ENCODE measurements at places on chromosomes 4 and X.

DNA sequence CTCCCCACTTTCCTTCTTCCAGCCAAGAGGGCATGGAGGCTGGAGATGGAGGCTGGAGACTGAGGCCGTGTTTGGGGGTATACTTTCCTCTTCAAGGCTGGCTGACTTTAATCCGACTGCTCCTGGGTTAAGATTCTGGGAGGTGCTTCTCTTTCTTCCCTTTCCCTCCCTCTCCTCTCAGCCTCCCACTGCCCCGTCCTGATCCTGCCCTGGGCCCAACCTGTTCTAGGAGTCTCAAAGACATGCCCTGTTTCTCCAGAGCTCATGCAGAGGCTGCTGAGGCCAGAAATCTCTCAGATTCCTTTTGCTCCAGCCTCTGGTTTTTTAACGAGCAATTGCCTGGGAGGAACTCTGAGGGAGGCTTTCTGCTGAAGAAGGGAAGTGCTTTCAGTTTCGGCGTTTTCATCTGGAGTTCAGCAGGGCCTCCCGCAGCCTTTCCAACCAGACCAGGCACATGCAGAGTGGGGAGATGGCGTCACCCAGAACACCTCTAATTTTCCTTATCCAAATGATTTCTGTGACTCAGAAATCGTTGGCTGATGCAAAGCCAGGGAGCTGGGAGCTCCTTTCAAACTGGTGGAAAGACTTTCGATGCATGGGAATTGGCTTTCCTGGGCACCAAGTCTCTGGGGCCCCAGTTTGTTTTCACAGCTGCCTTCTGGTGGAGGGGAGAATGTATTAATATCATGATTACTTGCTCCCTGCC, 34.5 kb upstream of the FAM9C start:
- no peak for DNase-seq

- DNase-seq: no peak
Observed at GRCh38 chr4:163697121-163697520, 202.6 kb downstream of the TMA16 start.

- no peak for DNase-seq
Observed at GRCh38 chrX:123157586-123157985, 26.5 kb upstream of the GRIA3 start.

DNA sequence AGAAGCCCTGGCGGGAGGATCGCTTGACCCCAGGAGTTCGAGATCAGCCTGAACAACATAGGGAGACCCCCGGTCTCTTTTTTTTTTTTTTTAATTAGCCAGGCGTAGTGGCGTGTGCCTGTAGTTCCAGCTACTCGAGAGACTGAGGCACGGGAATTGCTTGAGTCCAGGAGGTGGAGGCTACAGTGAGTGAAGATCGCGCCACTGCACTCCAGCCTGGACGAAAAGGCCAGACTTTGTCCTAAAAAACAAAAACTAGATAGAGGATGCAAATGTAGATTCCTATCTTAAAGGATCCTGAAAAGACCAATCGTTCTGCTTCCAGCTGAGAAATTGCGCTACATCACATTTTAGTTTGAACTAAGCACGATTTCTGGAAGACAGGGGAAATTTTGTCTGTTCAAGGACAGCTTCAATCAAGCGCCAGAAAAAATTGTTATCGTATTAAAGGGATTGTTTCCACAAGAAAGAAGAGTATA, 627 bp upstream of the HSD17B11 start:
- DNase-seq: no peak

GRCh38 chrX:140765043-140765784, 55.7 kb downstream of the LINC00632 start:
- no peak for DNase-seq

DNA sequence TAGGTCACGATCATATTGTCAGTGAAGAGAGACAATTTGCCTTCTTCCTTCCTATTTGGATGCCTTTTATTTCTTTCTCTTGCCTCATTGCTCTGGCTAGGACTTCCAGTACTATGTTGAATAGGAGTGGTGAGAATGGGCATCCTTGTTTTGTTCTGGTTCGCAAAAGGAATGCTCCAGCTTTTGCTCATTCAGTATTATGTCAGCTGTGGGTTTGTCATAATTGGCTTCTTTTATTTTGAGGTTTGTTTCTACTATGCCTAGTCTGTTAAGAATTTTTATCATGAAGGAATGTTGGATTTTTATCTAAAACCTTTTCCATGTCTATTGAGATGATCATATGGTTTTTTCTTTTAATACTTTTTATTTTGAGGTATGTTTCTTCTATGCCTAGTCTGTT, 152.3 kb upstream of the MAD2L1 start:
- DNase-seq: no peak

GRCh38 chrX:153491918-153492317, 2.9 kb upstream of the BGN start:
- DNase-seq: no peak

DNA sequence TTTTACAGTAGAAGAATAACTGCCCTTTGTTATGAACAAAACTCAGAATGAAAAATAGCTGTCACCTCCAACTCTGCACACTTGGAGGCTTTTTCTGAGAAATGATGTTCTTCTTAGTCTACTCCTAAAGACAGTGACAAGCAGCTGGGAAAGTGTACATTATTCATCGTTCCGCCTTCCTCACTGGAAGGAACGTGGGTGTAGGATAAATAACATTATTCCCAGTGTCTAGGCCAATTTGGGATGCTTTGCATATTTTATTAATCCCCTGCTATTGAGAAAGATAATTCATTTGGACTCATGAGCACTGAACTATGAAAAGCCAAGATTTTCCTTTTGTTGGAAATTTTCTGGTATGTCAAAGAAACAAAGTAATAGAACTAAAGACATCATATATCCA, 87.8 kb downstream of the VCX2 start:
- no peak for DNase-seq

DNA sequence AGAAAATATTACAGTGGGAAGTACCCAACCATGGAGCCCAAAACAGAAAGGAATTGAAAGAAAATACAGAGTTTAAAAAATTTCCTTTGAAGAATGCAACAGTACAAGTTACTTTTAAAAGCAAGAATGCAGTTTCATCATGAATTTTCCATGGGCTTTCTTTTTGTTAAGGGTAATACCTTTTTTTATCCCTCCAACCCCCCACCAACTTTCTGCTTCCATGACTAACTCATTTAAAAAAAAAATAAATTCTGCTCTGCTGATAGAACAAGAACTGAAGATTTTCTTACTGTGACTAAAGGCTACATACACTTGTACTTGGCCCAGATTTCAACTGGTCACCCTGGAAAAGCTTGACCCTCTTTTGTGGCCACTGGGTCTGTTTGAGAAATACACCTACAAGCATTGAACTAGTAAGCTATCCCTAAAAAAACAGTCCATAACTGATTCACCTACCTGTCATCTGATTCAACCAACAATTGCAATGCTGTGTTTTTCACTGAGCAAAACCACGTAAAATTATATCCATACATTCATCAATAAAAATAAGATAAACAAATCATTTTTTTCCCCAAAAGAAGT, 214.2 kb downstream of the NSUN7 start:
- no peak for DNase-seq

- no peak for DNase-seq
Observed at GRCh38 chrX:11954176-11954575, 184.1 kb upstream of the FRMPD4 start.

- DNase-seq: no peak
Observed at GRCh38 chr4:8648296-8648695, 55.7 kb downstream of the CPZ start.

DNA sequence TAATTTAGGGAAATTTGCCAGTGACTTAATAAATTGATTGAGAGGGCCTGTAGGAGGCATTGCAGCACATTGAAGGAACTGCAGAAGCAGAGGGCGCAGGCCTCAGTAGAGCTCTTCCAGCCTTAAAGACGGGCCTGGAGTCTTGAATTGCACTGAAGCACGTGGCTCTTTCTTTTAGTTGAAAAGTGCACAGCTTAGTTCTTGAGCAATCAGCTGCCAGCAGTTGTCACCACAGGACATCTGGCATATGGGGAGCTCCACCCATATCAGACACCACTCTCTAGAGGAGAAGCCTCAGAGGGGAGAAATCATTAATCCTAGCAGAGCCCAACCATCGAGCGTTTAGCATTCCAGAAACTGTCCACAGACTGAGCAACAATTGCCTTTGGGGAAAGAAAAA, 16.0 kb upstream of the FGF16 start:
- no peak for DNase-seq

GRCh38 chr4:16072168-16072567, 11.7 kb downstream of the PROM1 start:
- DNase-seq: no peak

- DNase-seq: no peak
Observed at GRCh38 chr4:145883101-145883694, 55.4 kb downstream of the ZNF827 start.

DNA sequence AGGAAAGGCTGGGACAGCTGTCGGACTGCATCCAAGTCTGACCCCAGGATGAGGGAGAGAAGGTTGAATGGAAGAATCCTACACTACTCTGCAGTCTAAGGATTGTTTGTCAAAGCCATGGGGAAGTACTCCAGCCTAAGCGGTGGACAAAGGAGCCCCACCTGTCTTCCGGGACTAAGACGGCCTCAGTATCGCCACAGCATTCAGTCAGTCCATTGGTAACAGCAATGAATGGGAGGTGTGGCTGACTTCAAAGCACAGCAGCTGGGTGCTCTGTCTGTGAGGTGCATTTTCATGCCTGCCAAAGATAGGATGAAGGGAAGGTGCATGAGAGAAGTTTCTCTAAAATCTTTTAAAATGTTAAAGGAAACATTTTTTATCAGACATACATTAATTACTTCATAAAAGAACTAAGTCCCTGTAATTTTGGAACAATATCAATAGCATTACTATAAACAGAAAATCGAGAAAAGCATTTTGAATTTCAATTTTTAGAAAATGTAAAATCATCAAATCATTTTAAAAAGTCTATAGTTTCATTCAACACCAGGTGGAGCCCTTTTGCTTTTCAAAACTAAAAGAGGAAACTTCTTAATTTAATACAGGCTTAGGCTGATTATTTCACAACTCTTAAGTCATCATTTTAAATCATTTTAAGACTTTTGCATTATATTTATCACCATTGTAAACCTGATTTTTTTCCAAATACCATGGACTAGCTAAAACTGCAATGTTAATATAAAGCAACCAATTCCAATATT, 27.6 kb upstream of the INTU start:
- no peak for DNase-seq

- DNase-seq: no peak
Observed at GRCh38 chr4:83146841-83147240, 32.3 kb upstream of the PLAC8 start.

GRCh38 chrX:129771266-129771995, 8.3 kb upstream of the SASH3 start:
- DNase-seq: no peak

DNA sequence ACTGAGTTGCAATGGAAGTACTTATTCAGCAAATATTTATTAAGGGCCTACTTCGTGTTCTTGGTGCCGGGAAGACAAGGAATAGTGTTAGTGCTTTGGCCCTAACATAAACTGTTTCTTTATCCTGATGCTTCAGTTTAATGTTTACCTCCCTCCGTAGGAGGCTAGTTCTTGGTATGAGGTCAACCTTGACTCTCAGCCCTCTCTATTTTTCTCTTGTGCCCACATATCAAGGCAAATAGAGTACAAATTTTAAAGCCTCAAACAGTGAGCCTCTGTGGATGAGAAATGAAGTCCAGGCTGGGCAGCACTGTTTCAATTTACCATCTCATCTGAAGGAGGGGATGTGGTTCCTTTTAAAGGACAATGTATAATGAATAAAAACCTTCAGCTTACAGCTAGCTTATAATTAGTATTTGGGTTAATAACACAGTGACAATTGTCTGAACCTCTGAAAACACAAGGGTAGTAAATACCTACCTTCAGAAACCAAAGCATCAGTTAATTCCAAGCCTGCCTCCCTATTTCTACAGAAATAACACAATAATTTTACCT, 68.5 kb downstream of the SH3RF1 start:
- DNase-seq: no peak

DNA sequence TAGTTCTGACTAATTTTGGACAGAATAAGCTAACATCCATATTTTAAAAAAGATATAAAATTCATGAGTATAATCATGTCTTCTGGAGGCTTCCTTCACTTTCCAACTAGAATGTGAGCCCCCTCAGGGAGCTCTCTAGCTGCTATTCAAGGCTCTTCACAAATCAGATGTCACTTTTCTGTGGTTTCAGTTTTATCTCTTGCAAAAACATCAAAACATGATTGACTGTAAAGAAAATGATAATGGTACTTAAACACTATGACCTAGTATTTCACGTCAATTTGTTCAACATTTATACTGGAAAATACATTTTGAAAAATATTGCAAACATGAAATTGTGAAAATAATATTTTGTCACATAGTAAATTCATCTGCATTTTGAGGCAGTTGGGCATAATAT, 234.2 kb downstream of the UNC5C start:
- no peak for DNase-seq

GRCh38 chrX:40245488-40246071, 147.8 kb upstream of the BCOR start:
- no peak for DNase-seq

DNA sequence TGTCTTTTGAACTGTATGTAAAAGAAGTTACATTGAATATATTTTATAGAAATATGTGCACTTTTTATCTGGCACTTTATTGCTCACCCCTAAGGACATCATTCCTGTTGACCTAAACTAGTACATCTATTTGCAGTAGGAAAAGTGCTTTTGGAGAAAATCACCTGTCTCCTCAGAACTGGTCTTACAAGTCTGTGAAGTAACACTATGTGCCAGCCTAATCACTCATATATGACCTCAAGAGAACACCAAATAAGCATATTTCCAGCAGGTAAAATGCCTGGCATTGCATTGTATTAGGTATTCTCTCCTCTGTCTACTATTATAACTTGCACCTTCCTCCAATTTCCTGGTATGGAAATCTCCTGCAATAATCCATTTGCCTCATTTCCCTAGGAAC, 4.0 kb upstream of the GASK1B start:
- DNase-seq: no peak

DNA sequence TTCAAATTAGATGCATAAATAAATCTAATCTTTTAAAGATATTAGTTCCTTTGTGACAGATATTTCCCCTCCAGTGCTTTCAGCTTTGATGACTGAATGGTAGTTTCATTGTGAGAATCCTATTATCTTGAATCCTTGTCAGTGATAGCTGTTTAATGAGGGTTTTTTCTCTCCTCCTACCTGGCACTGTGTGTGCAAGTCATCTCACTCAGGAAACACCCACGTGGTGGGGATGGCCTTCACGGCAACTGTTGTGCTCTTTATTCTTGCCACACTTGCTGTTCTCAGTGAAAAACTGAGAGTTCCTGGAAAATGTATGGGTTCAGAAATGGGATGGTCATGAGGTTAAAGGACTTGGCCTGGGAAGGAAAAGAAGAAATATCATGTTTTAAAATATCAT, 129.9 kb downstream of the SPRY1 start:
- no peak for DNase-seq

DNA sequence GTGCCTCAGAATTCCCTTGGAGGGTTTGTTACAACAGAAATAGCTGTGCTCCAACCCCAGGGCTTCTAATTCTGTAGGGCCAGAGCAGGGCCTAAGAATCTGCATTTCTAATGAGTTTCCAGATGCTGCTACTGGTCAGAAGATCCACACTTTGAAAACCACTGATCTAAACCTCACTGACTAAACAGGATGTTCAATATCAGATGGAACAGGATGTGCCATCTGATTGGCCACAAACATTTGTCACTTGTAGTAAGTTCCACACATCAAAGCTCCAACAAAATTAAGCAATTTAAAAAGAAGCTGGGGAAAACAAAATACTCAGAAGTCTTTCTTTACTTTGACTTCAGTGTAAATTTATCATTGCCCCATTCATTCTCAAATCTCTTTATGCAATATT, 14.3 kb downstream of the CASK start:
- DNase-seq: no peak

- no peak for DNase-seq
Observed at GRCh38 chr4:150023489-150023888, 54.8 kb upstream of the DCLK2 start.

Data from stimulated activated CD8-positive, alpha-beta memory T cell treated with anti-CD3 and anti-CD28 coated beads, Interleukin-15, amount 100 ng/mL, for 4 hours (primary cell).